ENCODE measurements at places on chromosomes 7 and 10.
A peak's percentile ranks its signal among the peaks of the same experiment; 100 is the strongest.

DNA sequence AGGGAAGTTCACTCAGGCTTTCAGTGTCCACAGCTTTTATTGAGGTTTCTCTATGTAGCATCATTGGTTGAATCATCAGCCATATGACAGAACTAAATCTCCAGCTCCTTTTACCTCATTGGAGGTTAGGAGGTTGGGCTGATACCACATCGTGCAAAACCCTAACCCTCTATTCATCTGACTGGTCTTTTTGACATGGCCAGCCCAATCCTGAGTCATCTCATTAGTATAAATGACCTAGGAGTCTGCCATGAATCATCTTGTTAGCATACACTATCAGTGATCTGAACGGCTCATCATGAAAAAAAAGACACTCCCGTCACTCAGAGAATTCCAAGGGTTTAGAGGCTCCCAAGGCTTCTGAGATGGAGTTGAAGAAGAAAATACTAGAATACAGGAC, 669.8 kb upstream of the POT1 start:
- DNase-seq: no peak

- no peak for DNase-seq
These were observed 349.3 kb downstream of the CXCL12 start for GRCh38 chr10:44035474-44036197.

GRCh38 chr10:91312382-91312733, 91.9 kb downstream of the PCGF5 start:
- no peak for DNase-seq

DNA sequence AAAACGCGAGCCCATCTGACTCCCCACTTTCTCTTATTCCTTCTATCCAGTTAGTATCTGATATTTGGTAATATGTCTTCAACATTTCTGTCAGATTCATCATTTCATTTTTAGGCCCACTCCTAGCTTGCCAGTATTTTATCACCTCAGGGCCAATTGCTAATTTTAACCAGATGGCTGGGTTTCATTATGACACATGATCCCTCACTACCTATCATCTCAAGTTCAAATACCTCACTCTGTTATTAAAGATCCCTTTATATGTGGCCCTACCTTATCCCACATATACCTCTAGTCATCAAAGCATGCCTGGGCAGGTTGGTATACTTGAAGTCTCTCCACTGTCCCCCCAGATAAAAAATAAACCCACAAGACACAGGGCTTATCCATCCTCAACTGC, 104.9 kb downstream of the RNLS start:
- no peak for DNase-seq

DNA sequence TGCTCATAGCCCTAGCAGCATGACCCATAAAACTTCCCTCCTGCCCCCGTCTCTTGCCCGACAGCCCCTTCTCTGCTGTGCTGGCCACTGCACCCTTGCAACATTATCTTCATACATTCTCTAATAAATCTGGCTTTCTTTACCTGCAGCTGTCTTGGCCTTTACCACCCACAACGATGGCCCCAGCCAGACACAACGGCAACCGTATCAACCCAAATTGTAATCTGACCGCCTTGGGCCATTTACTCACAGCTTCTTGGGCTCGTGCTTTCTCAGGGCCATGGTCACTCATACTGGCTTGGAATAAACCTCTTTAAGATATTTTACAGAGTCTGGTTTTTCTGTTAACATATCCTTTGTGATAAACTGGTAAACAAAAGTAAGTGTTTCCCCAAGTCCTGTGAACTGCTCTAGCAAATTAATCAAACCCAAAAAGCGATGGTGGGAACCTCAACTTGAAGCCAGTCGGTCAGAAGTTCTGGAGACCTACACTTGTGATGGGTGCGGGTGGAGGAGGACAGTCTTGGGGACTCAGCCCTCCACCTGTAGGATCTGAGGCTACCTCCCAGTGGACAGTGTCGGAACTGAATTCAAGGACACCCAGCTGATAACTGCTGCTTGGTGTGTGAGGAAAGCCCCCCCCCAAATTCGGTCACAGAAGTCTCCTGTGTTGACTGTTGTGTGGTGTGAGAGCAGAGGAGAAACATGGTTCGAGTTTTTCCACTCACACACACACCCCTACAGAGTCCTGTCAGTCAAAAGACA, 87.6 kb upstream of the ATP6V0A4 start:
- DNase-seq: no peak

GRCh38 chr7:128830231-128831177, at the start of gene FLNC:
TSS of gene FLNC (plus strand) at chr7:128830406. CDS start at chr7:128830638, 232 bp downstream.
- DNase-seq: peak; percentile 78
